Peyer's patch (tissue), 4 donors: ENCODE measurements at places on chromosomes 6 and 20. TPM values are rescaled to one million over a fixed set of nuclear protein-coding genes. Genes with fewer than 3 reads are reported as not detected.

DNA sequence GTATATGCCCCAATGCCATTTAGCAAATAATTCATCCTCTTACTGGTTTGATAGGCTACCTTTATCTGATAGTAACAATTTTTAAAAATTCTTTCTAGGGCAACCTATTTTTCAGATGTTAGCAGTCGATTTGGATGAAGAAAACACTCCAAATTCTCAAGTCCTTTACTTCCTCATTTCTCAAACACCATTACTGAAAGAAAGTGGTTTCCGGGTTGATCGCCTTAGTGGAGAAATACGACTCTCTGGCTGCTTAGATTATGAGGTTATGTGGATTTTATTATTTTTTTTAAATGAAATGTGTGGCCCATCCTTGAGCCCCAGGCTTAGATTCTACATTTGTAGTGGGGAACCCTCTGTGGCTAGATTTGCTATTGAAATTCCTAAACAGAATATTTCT lies 26.3 kb downstream of the CDH26 start:
- no peaks in the 10 kb centered on the region for H3K4me1 ChIP-seq
- H3K27ac ChIP-seq: no peak overlapping the region
- no peaks in the 10 kb centered on the region for H3K27me3 ChIP-seq
- no peak for DNase-seq
- H3K36me3 ChIP-seq: no peaks in the 10 kb centered on the region
- no peak overlapping the region for H3K4me3 ChIP-seq

- DNase-seq: no peak
- no peaks in the 10 kb centered on the region for H3K36me3 ChIP-seq
- no peak overlapping the region for H3K4me3 ChIP-seq
Observed at GRCh38 chr20:24744747-24745146, 204.3 kb upstream of the CST7 start.

GRCh38 chr6:157673596-157673995 lies 149.4 kb upstream of the SNX9 start:
- H3K4me3 ChIP-seq: no peak overlapping the region
- H3K27me3 ChIP-seq: no peaks in the 10 kb centered on the region
- H3K36me3 ChIP-seq: peaks cover 6% of the 10 kb centered on the region
- no peak overlapping the region for H3K27ac ChIP-seq
- no peak for DNase-seq

DNA sequence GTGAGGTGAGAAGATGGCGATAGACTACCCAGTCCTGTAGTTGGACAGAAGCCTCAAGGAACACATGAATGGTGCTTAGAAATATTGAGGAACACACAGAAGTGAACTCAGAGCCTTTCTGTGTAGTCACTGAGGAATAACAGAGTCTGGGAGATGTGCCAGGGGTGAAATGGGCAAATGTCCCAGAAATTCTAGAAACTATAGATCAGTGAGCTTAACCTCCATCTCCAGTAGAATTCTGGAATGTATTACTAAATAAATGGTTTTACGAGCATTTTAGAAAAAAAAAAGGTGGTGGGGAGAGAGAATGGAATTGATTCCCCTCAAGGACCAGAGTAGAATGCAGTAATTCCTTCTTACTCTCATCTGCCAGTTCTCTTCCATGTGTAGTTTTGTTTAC lies 380.0 kb downstream of the LMBRD1 start:
- H3K36me3 ChIP-seq: no peaks in the 10 kb centered on the region
- no peaks in the 10 kb centered on the region for H3K4me1 ChIP-seq
- H3K4me3 ChIP-seq: no peak overlapping the region
- no peak overlapping the region for H3K27ac ChIP-seq
- no peak for DNase-seq
- no peaks in the 10 kb centered on the region for H3K27me3 ChIP-seq

Gene BPIFB4
- total RNA-seq: not detected

Gene C6orf132
- total RNA-seq: 97.3 TPM

Gene HLA-DRB1
- total RNA-seq: 49.8 TPM
